Activated gamma-delta T cell (primary cell): ENCODE measurements at places on chromosomes 16 and 17.
A peak's percentile ranks its signal among the peaks of the same experiment; 100 is the strongest.

- DNase-seq: no peak
Measured at GRCh38 chr17:9120471-9120870, 99.2 kb downstream of the NTN1 start.

DNA sequence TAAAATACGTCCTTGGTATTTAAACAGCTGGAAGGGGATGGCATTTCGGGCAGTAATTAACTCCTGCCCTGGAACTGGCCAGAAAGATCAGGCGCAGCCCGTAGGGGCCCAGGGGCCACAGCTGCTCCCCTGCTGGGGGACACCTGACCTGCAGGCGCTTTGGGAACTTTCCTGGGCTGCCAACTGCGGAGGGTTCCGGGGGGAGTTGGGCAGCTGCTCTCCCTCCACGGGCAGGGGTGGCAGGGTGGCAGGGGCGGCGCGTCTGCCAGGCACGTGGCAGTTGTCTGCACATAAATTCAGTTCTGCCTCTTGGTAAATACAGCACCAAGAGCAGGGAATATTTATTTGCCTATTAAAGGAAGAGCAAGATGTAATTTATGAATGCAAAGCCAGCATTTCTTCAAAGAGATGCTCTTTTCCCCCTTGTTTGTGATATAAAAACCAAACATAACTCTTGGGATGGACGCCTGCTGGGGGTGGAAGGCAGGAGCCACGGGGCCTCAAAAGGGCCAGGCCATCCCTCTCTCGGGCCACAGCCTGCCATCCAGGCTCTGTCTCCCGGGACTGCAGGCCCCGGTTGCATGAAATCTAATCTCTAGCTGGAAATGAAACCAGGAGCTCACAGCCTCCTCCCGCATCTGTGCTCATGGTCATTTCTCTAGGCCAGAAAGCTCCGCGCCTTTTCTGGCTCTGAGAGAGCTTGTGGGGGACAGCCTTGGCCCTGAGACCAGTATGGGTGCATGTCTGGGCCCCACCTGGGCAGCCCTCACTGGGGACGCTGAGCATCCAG lies 29.9 kb upstream of the CHMP6 start:
- DNase-seq: no peak

DNA sequence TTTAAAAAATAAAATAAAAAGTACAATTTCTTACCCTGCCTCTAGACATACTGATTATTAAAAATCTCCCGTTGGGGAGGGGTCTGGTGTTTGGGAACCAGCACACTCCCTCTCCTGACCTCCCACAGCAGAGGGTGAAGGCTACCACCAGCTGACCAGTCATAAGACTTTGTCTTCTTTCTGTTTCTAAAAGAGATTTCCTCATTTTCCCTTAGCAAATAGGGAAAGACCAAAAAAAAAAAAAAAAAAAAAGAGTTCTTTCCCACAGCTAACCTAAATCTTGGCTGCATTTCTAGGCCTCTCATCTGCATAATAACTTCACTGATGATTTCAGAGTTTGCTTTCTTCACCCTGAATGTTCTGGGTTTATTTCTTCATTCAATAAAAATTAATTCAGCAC lies 30.3 kb downstream of the CDK5RAP3 start:
- DNase-seq: no peak

DNA sequence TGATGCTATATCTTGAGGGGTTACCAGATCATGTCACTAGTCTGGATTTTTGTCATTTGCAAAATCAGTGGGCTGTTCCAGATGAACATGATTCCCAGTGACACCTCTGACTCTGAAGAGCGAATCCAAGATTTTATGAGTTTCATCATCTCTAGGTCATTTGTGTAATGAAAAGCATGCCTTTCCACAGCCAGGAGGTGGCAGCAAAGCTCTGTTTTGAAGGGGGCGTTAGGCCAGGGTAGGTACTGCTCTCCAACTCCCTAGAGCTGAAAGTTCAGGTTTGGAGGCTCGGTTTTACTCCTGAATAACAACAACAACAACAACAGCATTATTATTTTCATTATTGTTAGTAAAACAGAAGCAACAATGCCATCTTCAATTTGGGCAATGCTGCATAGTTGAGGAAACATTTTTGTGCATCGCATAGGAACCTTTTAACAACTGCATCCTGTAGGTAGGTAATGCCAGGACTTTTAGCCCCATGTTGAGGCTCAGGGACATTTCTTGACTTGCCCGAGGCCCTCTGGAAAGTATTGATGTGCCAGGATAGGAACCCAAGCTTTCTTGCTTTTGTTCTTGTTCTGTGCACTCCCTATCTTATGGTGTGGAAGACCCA lies 77.0 kb downstream of the MYH13 start:
- DNase-seq: no peak

DNA sequence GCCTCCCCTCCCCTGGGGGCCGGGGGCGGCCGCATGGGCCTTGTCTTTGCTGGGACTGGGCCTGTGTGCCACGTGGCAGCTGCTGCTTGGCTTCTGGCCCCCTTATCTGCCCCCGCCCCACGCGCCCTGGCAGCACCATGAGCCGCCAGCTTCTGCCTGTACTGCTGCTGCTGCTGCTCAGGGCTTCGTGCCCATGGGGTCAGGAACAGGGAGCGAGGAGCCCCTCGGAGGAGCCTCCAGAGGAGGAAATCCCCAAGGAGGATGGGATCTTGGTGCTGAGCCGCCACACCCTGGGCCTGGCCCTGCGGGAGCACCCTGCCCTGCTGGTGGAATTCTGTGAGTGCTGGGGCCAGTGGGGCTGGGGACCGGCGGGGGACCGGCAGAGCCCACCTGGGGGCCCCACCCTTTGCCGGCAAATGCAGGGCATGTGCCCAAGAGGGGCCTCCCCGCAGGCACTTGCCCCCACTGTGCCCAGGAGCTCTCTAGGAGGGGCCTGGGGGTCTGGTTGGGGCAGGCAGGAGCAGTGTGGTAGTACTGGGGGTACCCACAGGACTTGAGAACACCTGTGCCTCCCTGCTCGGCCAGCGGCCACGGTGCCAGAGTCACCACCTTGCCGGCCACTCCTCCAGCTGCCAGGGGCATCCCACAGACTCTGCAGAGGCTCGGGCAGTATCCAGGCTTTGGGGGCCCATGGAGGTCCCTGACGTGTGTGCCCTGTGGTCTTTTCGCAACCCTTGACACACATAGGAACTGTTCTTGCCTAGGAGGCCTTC lies at the start of gene PDIA2:
Gene PDIA2 (plus strand): TSS at position 132 of the 773 bp plus-strand sequence. CDS start 6 bp downstream, at position 138.
- no peak for DNase-seq

DNA sequence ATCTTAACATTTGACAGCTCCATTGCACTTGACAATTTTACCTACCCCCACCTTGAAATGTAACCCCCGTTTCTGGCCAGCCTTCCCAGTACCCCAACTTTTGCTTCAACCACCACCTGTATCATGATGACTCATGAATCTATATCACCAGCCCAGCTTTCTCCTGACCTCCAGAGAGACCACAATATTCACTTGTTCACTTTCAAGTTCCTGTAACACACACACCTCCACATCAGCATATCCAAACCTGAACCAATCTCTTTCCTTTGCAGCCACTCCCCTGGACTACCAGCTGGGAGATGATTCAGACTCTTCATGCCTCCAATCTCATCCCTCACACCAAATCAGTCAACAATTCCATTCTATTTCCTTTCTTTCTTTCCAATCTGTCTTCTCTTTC lies 8.0 kb downstream of the SMG6 start:
- no peak for DNase-seq

GRCh38 chr17:28712032-28712704 lies 480 bp upstream of the PROCA1 start:
- DNase-seq: no peak

- no peak for DNase-seq
Measured at GRCh38 chr17:1605681-1606351, 22.8 kb downstream of the SLC43A2 start.

DNA sequence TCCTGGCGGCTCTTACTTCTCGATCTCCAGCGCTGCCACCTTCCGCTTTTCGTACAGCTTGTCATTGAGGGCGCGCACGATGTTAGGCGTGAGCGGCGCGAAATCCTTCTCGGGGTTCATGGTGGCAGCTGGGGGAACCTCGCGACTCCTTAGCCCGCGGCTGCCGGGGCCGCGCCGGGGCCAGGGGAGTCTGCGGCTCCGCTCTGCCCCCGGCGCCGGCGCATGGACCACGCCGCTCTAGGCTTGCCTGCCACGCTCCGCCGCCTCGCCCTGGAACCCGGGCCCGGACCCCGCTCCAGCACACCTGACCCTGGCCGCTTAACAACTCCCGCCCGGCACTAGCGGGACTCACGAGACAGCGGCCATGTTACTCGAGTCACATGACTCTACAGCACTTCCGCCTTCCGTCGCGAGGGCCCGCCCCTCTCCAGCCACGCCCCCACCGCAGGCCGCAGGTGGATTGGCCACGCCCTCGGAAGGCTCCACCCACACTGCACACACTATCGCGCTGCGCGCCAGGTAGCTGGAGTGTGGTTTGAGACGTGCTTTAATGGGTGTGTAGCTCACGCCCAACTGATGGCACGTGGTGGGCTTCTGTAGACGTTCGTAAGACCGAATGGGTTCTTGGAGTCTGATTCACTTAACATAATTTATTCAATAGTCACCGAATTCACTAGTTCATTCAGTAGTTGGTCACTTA lies at the start of gene VAC14:
Gene VAC14 (minus strand): TSS at position 378 of the 700 bp plus-strand sequence. CDS start 258 bp downstream, at position 120.
- peak; percentile 90 for DNase-seq

- no peak for DNase-seq
Measured at GRCh38 chr16:87954826-87955225, 3.6 kb downstream of the BANP start.

GRCh38 chr17:68505951-68506350 lies 6.3 kb upstream of the PRKAR1A start:
- DNase-seq: no peak

DNA sequence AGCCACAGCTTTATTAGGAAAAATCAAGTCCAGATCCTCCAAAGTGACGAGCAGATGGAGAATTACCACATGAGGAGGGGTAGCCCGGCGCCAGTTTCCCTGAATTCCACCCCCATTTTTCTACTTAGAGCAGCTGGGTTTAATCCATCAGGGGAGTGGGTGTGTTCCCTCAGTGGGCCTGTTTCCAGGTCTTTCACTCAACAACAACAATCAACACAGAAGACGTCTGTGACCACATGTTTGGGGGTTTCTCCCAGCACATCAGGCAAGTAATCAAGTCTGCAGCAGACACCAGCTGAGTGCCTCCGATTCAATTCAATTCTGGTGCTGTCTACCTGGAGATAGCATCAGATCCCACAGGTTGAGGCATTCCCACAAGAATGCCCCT lies 6.8 kb downstream of the SLC6A2 start:
- no peak for DNase-seq

DNA sequence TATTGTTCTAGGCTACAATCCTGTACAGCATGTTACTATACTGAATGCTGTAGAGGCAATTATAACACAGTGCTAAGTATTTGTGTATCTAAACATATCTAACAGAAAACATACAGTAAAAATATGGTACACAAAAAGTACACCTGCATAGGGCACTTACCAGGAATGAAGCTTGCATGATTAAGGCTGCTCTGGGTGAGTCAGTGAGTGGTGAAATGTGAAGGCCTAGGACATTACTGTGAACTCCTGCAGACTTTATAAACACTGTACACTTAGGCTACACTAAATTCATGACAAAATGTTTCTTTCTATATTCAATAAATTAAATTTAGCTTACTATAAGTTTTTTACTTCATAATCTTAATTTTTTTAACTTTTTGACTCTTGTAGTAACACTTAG lies 37.1 kb downstream of the AMFR start:
- no peak for DNase-seq

GRCh38 chr16:85851034-85851785 lies 47.8 kb upstream of the IRF8 start:
- no peak for DNase-seq

- no peak for DNase-seq
Measured at GRCh38 chr16:73232555-73233328, 184.8 kb upstream of the ZFHX3 start.

DNA sequence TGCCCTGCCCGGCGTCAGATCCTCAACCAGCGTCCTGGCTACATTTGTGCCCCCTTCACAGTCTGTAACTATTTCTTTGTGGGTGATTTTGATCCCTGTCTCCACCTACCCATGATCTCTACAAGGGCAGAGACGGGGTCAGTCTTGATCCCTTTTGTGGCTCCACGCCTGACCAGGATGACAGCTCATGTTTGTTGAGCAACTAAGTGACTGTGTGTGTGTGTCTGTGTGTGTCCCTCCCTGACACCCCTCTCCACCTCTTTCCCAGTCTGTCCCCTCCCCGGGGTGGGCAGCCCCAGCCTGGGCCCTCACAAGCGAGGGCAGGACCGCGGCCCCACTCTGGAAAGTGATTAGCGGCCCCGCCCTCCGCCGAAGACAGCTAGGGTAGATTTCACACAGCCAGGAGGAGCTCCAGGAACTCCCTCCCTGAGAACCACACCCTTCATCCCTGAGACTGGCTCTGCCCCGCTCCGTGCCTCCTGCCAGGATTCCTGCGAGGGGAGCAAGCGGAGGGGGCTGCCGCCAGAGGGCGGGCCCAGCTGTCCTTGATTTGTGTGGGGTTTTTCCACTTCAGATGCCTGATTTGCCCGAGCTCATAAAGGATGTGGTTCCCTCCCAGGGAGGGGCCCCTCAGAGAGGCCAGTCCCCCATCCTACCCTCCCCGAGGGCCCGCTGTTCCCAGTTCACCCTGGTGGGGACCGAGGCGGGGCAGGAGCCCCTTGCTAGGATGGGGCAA lies 5.3 kb upstream of the HS3ST6 start:
- DNase-seq: no peak

DNA sequence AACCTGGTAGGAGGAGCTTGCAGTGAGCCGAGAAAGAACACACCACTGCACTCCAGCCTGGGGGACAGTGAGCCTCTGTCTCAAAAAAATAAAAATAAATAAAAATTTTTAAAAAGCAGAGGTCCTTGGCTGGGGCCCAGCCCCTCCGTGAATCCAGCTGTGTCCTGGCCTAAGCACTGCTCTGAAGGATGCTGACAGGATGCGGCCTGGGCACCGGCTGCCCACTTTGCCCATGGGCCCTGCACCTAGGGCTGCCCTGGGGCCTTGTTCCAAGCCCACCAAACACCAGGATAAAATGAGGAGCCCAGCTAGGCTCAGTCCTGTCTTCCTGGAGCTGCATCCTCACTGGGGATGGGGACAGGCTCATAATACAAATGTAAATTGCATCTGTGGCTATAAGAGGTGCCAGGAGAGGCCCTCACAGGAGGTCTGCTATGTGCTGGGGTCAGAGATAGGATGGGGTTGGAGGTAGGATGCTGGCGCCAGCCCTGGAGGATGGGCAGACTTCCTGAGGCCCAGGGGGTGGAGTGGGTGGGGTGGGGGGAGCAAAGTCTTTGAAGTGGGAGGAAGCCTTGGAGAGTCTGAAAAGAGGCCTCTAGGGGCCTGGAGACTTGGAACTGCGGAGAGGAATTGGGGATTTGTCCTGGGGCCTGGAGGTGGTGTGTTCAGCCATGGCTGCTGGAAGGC lies 6.2 kb downstream of the C16orf89 start:
- no peak for DNase-seq

- DNase-seq: no peak
Measured at GRCh38 chr17:16933317-16934132, 38.4 kb downstream of the TNFRSF13B start.

GRCh38 chr17:2122641-2123302 lies 67.9 kb downstream of the HIC1 start:
- DNase-seq: no peak
